ENCODE measurements at places on chromosomes 5 and 9.
A peak's percentile ranks its signal among the peaks of the same experiment; 100 is the strongest.

DNA sequence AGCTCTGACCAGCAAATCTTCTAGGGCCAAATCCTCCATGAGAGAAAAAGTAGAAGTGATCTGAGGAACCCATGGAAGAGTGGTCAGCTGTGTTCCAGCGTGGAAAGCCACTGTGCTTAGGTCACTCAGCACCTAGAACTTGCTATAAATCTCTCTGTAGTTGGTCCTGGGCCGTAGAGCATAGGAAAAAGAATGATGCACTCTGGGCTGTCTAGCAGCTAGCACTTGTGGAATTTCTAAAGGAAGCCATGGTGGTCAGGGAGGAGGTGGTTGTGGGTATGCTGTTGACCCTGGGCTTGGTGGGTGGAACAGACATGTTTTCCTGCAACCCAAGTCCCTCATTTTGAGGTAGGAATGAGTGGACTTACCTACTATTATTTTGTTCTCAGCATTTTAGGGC is 48.1 kb downstream of the GGTA1 start:
- no peak for DNase-seq

DNA sequence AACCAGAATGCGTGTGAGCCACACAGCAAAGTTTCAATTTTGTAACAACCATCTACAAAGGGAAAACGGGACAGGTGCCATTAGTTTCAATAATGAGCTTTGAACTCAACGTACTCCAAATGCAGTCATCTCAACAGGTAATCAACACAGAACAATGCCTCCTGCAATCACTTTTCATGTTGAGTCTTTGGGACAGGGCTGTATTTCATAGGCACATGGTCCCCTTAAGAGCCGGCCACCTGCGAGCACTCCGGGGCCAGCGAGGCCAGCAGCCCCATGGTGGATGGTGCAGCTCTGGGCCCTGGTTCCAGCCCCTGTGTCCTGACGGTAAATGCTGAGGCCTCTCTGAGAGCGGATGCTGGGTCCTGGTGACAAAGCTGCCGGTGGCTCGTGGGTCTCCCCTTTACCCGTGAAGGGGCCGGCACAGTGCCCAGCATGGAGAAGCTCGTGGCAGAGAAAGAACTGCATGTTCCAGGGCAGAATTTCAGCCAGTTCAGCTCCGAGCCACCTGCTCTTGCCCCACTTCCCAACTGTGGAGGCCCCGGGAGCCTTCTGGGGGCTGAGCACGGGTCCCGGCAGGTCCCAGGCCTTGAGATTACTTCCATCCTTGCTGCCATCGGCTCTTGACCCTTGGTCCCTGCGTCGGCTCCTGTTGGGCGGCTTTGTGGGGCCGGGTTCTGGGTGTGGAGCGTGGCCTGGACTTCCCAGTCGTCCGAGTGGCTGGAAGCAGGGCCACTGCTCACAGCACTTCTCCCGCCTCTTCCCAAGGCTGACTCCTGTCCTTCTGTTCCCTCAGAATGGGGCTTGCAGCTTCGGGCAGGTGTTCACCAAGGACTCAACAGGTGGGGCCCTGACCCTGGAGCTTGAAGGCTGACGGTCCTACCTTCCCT is 26.1 kb upstream of the RNU6ATAC start:
- no peak for DNase-seq

DNA sequence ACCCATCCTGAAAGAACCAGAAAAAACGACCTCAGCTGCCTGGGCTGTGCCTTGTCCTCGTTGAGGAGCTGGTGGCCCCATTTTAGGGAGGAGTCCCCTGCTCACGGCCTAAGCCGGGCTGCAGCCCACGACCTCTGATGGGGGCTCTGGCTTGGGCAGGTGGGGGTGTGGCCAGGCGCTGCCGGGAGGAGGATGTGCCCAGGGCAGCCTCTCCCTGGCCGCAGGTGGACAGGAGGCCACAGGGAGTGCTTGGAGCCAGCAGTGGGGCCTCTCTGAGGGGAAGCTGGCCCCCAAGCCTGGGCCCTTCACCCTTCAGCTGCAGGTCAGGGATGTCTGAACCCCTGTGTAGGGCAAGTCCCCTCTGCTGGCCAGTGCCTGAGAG is 2.5 kb downstream of the DIPK1B start:
- DNase-seq: no peak

- DNase-seq: no peak
Measured at GRCh38 chr9:136599811-136600660, 54.2 kb upstream of the NOTCH1 start.

- DNase-seq: no peak
Measured at GRCh38 chr9:110801426-110801825, 132.8 kb downstream of the MUSK start.

DNA sequence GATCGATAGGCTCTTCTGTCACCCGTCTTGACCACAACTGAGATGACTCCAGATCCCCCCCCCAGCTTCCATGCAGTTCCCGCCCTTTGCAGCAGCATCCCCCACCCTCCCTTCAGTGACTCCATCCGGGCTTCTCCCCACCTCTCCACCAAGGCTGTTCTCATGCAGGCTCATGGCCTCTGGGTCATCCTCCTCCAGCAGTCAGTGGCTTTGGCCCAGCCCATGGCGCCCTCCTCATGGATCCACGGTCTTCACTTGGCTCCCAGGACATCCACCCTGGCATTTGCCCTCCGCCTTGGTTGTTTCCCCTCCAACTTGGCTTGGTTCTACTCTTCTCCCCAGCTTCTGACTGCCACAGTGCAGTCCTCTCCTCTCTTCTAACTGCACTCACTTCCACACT is 96.7 kb upstream of the RUFY1 start:
- no peak for DNase-seq

DNA sequence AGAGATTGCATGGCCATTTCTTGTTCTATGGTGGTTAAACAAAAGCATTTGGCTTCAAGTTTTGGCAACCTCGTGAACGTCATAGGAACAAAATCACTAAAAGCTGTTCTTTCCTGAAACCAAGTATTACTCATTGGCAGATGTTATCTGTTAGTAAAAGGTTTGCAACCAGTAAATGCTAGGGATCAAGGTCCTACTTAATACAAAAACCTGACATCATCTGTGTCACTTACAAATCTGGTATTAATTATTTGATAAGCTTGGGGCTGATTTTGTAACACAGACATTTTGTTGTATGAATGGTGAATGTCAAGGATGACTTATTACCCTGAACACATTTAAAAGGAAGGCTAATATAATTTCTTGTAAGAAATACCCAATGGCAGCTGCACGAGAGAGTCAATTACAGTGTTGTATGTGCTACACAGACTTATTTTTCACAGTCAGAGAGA is 486.4 kb upstream of the ZNF608 start:
- DNase-seq: no peak

DNA sequence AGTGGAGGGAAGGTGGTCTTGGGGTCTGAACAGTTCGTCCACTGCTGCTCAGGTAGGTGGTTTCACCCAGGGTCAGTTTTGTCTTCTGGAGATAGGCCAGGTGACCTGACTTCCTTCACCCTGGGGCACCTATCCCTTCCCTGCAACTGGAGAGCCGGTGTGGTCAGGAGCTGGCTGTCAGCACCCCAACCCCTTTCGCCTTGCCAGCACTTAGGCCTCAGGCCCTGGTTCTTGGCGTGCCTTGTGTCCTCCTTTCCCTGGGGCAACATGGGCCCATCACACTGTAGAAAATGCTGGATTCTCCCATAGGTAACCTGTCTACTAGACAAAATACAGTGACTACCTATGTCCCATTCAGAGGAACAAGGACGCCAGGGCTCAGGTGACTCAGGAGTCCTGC is 13.1 kb downstream of the PROP1 start:
- no peak for DNase-seq

- DNase-seq: no peak
Measured at GRCh38 chr5:147061431-147061830, 173.4 kb upstream of the STK32A start.

DNA sequence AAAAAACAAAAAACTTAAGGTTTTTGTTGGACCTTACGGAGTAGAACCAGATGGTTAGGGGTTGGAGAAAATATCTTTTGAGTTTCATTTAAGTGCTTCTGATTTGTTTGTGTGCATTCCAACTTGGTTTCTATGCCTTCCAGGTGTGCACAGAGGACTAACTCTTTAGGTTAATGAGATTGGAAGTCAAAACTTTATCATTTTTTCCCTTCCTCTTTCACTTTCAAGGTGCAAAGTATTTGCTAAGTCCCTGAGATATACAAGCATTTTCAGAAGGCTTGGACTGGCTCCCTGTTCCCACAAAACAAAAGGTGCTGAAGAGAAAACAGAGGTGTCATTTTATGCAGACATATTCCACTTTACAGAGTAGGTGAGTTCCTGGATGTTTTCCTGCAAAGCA is 30.3 kb upstream of the CER1 start:
- DNase-seq: no peak

GRCh38 chr5:960551-960950 is 48.1 kb upstream of the NKD2 start:
- DNase-seq: peak; percentile 59

- no peak for DNase-seq
Measured at GRCh38 chr5:109168151-109168550, 241.6 kb downstream of the PJA2 start.

Data from RWPE2 (cell line).